Skin of body (tissue), 3 donors: ENCODE measurements at places on chromosomes 6 and 20.

DNA sequence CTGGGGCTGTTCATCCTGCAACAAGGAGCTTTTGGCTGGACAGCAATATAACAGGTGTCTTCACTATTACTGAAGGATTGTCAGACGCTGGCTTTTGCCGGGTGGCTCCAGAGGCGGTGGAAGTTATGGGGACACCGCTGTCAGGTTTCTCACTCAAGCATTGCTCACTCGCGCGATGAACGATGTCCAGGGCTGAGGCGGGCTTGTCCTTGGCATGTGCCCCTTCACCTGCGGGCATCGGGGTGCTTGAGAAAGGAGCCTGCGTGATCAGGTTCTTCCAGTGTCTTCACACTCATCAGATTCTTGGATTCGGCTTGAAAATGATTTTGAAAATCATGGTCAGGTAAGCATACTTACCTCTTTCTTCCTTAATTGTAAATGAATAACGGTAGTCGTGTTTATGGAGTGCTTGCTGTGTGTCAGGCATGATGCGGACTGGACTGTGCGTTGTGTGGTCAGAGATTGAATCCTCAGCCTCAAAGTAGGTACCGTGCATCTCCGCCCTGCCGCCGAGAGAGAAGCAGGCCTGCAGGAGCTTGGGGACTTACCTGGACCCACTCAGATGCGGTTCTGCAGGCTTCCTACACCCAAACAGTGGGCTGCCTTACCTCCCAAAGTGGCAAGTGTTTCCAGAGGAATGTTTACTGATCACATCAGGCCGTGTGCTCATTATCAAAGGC lies 18.3 kb upstream of the PYGB start:
- no peak for DNase-seq

DNA sequence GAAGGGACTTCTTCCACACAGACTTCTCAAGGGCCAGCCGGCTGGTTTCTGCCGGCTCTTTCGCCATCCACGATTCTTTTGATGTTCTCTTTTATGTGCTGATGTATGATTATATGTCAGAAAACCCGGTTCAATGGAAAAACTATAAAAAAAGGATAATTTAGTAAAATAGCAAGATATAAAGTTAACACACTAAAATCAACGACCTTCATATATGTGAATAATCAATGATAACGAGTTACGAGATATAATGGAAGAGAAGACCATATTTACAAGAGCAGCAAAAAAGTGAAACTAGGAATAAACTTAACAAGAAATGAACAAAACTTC lies 540 bp upstream of the ZSCAN12 start:
- DNase-seq, result no peak

GRCh38 chr6:73927421-73927820 lies 231.4 kb downstream of the CD109 start:
- no peak for DNase-seq

- no peak for DNase-seq
Measured at GRCh38 chr6:125222531-125223455, 69.2 kb downstream of the TPD52L1 start.

- peak; percentile 67 for DNase-seq
Measured at GRCh38 chr20:33917831-33918525, 75.7 kb upstream of the RALY start.

GRCh38 chr6:71127374-71127773 lies 161.2 kb upstream of the OGFRL1 start:
- DNase-seq, result no peak

GRCh38 chr20:417801-418342 lies 9.8 kb downstream of the RBCK1 start:
- DNase-seq, result no peak

DNA sequence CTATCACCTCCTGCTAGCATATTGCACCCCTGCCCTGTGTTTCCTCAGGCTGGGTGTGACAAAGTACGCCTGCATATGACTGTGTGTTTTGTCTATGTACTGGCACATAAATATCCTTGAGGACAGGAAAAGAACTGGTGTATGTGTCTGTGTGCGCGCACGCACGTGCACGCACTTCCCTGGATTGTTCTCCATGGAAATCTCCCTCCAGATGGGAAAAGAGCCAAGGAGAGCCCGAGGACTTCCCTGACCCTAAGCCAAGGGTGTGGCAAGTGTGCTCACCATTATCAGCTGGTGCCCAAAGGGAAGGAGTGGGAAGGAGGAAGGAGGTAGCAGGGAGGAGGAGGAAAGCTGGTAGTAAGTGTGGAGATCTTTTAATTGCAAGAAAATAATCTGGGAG lies 117.6 kb downstream of the HIVEP2 start:
- peak; percentile 29 for DNase-seq

DNA sequence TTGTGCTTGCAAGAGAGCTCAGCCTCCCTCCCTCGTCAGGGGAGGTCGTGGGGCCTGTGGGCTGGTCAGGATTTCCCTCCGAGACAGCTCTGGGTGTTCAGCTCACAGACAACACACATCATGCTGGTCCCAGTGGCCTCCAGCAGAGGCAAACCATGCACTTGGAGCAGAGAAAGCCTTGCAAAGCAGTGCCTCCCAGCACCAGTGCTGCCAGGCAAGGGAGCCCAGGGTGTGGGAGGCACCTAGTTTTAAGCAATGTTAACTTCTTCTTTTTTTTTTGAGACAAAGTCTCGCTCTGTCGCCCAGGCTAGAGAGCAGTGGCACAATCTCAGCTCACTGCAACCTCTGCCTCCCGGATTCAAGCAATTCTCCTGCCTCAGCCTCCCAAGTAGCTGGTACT lies 34.0 kb upstream of the INSM1 start:
- DNase-seq, result no peak

- peak; percentile 88 for DNase-seq
Measured at GRCh38 chr6:75493400-75494064, at the start of gene FILIP1. FILIP1 (minus strand) TSS chr6:75493800; CDS start chr6:75414972, 78,828 bp downstream.

- DNase-seq, result no peak
Measured at GRCh38 chr20:35515949-35516645, 13.4 kb downstream of the C20orf173 start.

- DNase-seq, result no peak
Measured at GRCh38 chr20:52593654-52594053, 378.5 kb upstream of the TSHZ2 start.

DNA sequence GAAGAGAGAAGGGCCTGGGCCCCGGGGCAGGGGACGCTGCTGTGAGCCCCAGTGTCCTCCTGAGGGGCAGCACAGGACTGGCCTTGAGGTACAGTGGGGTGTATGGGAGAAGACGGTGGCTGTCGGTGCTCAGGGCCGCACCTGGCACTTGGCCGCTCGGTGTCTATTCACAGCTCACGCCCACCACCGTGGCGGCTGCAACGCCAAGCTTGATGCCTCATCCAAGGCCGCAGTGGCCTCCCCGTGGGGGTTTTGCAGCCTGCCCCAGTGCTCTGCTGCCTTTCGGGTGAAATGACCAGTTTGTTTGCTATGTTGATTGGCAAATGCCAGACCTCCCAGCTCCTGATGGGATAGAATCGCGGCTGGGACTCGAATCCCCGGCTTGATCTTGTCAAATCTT lies 79.5 kb upstream of the SLCO4A1 start:
- DNase-seq, result no peak

- no peak for DNase-seq
Measured at GRCh38 chr6:57435475-57436160, 118.2 kb downstream of the PRIM2 start.

DNA sequence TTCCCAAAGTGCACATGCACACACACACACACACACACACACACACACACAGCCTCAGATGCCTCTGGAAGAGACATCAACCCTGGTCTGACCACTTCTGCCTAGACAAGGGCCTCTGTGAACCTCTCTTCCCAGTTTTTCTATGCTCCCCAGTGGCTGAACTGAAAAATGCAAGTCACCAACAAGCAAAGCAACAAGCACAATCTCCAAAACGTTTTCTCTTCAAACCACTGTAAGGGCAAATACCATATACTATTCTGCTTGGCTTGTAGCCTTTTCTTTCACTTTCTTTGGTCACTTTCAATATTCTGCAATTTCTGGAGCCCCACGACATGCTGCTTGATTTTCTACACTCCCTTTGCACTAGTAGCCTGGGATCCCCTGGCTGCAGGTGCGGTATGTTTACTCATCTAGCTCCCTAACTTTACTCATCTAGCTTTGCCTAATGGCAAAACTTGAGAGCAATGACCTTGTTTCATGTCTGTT lies 121.4 kb upstream of the DST start:
- DNase-seq, result no peak

- DNase-seq, result no peak
Measured at GRCh38 chr6:30548375-30548774, 7.9 kb downstream of the GNL1 start.
